ENCODE measurements at places on chromosomes 13 and 19.
A peak's percentile ranks its signal among the peaks of the same experiment; 100 is the strongest.

GRCh38 chr19:43562698-43563241 lies 12.6 kb downstream of the XRCC1 start:
- DNase-seq, result peak; percentile 84

GRCh38 chr13:100808330-100809128 lies 133.9 kb upstream of the TMTC4 start:
- no peak for DNase-seq

DNA sequence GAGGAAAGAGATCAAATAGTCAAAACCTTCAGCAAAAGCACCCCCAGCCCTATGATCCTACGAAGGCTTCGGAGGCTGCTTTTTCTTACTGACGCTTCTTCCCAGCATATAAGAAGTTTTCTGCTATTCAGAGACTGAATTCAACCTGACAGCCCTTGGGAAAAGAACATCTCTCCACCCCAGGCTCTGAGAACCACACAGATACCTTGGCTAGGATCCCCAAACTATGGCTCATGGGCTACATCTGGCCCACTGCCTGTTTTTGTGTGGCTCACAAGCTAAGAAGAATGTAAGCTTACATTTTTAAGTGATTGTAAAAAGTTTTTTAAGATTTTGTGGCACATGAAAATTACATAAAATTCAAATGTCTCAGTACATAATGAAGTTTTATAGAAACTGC lies 3.0 kb downstream of the SLC15A1 start:
- no peak for DNase-seq

DNA sequence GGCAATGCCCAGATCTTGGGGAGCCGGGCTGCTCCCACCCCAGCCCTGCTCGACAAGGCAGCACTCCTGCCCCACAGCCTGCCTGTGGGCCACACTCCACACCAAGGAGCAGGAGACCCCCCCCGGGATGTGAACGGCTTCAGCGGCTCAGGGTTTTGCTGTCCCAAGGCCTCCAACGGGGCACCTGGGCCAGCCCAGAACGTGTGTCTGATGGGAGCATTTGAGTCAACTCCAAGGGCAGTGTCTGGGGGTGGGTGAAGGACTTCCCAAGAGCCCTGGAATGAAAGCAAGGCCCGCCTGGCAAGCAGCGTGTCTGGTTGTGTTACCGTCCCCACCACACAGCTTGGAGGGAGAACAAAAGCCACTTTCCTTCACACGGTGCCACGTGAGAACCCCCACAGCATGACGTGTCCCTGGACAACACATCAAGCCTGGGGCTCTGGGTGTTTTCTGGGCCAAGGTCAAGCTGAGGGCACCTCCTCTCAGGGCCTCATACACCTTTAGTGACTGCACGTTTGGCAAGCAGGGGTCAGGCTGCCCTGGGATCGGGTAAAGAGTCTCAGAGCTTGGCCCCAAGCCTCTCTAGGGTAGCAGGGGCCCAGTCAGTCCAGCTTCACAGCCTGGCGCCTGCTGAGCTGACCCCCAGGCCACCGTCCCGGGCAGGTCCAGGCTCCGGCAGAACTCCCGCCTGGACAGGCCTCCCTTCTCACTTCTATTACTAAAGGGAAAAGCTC lies 6.0 kb downstream of the C13orf46 start:
- DNase-seq, result no peak

- DNase-seq, result no peak
Observed at GRCh38 chr19:22052644-22053013, 345 bp downstream of the ZNF257 start.

GRCh38 chr19:13149628-13150186 lies 468 bp downstream of the STX10 start:
- no peak for DNase-seq

DNA sequence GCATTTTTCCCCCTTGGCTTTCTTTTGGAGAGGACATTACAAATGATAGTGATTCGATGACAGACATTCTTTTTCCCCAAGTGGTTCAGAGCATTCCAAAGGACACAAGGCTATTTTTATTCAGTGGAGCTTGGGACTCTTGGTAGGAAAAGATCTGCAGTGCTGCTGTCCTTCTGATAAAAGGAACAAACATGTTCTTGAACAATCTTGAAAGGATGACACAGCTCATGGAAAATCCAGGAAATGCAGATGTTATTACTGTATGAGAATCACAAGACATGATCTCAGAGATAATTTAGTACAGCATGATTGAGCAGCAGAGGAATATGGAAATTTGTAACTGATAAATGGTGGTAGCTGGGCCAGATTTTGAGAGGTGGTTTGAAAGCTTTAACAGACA lies 96.2 kb upstream of the RFC3 start:
- DNase-seq, result no peak
